AG09319 (cell line): ENCODE measurements at places on chromosomes 5 and 9.

- no peak for DNase-seq
Measured at GRCh38 chr9:35650341-35651158, at the start of gene SIT1. SIT1 (minus strand) TSS chr9:35650931; CDS start chr9:35650853, 78 bp downstream.

GRCh38 chr9:31393240-31393639 is 991.2 kb upstream of the ACO1 start:
- no peak for DNase-seq

DNA sequence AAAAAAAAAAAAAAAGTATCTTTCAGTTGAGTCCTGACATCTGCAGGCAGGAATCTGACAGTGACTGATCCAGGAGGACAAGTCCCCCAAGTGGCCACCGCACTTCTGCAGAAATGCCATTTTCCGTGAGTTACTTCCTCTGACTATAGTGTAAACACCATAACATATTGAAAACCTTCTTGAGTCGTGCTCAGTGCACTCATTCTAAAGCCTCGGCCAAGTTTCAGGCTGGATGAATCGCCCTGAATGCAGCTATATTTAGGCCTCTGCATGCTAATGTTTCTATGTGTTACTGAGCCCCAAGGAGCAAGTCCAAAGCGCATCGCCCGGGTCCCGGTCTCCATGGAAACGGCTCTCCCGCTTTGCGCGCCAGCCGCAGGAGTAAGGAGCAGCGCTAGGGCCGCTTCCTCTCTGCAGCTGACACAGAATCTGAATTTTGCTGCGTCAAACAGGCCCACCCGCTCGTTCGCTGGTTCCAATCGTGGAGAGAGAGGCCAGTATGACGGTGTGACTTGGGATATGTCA is 335.4 kb downstream of the MSX2 start:
- no peak for DNase-seq

GRCh38 chr5:138706655-138707480 is 46.4 kb upstream of the CTNNA1 start:
- DNase-seq, result no peak

GRCh38 chr5:143515829-143516228 is 112.3 kb upstream of the NR3C1 start:
- peak; percentile 54 for DNase-seq

GRCh38 chr5:76576996-76577395 is 46.2 kb downstream of the F2RL2 start:
- no peak for DNase-seq

DNA sequence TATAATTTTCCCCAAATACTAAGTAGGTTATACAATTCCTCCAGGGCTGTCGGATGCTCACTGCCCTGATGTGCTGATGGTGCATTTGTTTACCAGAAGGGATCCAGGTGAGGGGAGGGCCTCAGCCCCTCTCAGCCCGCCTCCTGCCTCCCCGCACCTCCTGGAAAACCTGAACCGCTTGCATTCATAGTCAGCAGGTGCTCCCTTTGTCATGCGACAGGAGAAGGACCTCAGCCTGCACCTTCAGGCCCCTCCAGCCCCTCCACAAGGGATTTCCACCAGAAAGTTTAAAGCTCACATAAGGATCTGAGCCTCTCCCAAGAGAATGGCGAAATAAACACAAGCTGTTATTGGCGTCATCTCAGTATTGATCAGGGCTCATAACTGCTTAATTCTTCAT is 36.5 kb upstream of the NTNG2 start:
- no peak for DNase-seq

- DNase-seq, result no peak
Measured at GRCh38 chr5:31962871-31963307, 211.2 kb downstream of the GOLPH3 start.

DNA sequence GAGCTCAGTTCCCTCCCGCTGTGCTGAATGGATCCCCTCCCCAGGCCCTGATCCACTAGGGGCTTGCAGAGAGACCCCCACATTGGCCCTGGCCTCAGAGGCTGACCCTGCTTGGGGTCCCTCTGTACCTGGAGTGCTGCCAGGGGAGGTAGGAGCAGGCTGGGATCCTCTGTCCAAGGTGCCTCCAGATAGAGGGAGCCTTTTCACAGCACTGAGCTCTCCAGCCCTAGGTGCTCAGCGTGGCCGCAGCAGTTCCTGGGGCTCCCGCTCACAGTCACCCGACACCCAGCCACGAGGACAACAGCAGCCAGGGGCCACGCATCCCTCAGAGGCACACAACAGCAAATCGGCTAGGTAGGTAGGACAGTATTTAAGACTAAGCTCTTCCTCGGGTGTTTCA is 62.2 kb upstream of the IRX2 start:
- DNase-seq, result no peak

- DNase-seq, result no peak
Measured at GRCh38 chr5:114858665-114859437, 310.9 kb downstream of the TRIM36 start.

DNA sequence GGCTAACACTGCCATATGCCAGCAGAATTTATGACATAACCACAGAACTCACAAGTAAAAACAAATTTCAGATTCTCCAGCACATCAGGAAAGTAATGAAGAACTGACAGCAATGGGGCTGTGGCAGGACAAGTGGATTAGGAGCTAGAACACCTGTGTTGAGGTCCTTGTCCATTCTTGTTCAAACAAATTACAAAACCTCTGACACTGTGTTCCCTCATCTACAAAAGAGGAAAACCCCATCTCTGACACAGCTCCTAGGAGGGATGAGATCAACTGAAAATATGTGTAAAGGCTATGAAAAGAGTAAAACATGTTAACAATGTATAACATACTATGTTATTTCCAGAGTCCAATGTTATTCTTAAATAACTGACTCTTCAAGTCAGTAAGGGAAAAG is 23.5 kb downstream of the ELP1 start:
- no peak for DNase-seq

DNA sequence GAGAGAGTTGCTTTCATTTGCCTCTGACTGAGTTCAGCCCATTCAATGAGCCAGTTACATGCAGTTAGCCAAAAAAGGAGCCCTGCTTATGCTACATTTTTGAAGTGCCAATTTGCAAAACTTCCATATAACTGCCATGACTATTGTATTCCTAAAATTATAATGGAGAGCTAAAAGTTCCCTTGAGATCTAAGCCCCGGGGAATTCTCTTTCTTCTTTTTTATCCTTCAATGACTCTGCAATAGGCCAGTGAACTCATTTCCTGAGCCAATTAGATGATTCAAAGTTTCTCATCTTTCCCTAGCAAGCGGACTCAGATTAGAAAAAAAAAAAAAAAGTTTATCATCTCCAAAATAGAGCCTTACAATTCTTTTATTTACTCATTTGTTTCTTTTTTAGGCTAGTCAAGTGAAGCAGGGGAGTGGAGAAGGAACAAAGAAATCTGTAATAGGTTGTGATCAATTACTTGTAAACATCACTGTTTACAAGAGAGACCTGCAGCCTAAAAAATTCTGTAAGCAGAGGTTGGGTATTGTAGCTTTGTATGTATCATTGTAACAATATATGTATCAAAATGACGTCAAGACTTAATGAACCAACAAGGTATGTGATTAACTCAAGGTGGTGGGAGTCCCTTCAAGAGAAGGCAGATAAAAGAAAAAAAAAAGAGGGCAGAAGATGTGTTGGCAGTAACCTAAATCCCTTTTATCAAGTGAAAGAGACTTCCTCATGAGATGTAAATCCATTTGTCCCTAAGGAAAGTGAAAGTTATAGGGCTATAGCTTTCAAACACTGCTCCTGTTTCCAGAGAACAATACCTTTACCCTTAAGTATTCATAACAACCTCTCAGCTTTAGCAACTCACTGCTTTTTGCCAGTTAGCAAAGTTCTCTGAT is 48.7 kb upstream of the HOMER1 start:
- peak; percentile 49 for DNase-seq

GRCh38 chr5:135425641-135426040 is 21.5 kb downstream of the DCANP1 start:
- DNase-seq, result no peak

- no peak for DNase-seq
Measured at GRCh38 chr9:96169484-96169883, 132.5 kb downstream of the HSD17B3 start.

DNA sequence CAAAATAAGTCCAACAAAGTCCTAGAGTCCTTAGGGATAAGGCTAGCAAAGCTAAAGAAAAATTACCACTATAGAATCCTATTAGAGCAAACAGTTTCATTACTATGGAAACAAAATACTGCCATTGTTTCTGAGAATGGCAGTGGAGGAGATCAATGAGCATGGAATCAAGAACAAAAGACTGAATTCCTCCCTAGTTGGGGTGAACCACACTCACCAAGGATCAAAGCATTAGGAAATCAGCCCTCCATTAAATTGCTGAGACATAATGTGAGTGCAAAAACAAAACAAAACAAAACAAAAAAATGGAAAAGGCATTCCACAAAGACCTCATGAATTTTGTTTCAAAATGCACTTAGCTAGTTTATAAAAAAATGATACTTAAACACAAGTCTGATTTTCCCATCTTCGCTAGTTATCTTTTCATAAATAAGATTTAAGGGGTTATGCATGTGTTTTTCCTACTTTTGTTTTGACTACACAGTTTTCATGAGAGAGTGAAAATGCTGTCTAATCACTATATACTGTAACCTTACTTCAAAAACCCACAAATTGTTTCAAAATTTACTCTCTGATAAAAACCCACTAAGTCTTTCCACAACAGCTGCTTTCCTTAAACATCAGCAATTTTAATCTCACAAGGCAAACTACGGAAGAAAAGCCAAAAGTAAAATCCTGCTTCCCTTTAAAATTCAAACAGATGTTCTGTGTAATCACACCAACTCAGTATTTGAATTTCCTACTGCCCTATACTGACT is 9.7 kb downstream of the SERINC5 start:
- no peak for DNase-seq

- no peak for DNase-seq
Measured at GRCh38 chr5:102767862-102768261, 12.8 kb downstream of the PAM start.

GRCh38 chr5:56729488-56729887 is 85.9 kb upstream of the MAP3K1 start:
- no peak for DNase-seq

DNA sequence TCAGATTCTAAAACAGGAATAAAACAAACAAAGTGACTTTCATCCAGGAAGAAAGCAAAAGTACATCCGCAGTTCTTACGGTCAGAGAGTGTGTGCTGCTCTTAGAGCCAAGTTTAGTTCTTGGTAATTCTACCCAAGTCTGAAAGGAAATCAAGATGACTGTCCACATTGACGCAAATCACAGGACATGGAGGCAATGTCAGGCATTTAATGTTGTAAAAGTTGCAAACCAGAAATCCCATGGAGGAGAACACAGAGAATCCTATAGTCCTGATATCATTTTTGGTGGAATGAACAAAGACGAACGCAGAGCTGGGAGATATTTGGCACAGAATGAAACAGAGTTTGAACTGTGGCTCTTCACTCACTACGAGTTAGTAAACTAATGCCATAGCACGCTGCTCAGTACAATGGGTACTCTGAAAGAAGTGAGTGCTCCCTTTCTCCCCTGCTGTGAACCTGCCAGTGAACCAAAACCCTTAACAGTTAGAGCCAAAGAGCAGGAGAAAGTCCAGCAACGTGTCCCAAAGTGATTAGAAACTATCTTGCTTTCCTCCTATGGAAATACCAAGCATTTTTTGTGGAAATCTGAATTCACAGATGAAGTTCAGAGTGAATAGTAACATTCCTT is 74.3 kb downstream of the MUSK start:
- no peak for DNase-seq

DNA sequence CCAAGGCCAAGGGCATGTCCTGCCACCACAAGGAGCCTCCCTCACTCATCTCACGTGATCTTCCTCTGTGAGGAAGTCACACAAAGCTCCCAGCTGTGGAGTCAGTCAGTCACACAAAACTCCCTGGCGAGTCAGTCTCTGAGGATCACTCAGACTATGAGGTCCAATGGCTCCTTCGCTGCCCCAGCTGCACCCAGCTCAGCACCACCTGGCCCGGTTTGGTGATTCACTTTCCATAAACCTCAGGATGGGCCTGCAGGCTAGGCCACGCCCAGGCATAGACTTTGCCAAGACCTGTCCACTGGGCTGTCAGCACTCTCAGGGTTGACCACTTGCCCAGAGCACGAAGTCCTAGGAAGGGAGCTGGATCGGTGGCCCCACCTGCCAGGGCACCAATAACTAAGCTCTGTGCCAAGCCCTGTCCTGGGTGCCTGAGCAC is 233.8 kb downstream of the HSPA4 start:
- DNase-seq, result no peak

DNA sequence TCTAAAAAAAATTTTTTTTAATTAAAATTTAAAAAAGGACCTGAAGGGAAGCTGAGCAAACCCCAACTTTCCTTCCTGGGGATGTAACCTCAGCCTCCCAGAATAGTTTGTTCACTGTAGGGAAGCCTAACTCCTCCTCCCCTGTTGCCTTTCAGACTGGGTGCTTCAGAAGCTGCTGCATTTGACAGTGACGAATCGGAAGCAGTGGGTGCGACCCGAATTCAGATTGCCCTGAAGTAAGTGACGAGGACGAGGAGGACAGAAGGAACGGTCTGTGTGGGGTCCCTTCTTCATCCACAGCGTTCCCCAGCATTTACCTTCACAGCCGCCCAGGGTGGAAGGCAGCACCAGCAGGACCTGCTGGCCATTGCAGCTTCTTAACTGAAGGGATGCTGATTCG is 57.7 kb upstream of the RARS1 start:
- DNase-seq, result no peak

- no peak for DNase-seq
Measured at GRCh38 chr9:32424616-32425015, 40.2 kb downstream of the ACO1 start.

- DNase-seq, result peak; percentile 98
Measured at GRCh38 chr9:127122176-127123063, at the start of gene ANGPTL2. ANGPTL2 (minus strand) TSS chr9:127122635; CDS start chr9:127108731, 13,904 bp downstream.

DNA sequence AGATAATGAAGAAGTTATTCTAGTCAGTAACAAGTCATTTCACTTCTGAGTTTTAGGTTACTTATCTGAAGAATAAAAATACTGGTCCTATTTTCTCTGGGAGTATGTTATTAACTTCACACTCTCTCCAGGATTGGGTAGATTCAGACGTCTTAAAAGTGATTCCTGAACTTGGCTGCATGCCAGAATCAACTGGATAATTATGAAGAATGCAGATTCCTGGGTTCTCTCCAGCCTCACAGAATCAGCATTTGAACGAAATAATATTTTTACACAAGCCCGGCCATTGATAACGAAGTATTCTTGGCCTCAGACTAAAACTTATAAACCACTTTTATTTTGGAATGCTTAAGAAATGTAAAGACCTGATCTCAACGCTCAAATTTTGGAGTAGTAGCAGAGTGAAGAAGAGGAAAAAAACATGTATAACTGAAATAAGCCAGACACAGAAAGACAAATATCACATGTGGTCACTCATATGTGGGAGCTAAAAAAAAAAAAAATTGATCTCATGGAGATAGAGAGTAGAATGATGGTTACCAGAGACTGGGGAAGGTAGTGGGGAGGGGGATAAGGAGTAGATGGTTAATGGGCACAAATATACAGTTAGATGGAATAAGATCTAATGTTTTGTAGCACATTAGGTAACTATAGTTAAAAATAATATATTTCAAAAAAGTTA is 507.3 kb downstream of the ISL1 start:
- no peak for DNase-seq

DNA sequence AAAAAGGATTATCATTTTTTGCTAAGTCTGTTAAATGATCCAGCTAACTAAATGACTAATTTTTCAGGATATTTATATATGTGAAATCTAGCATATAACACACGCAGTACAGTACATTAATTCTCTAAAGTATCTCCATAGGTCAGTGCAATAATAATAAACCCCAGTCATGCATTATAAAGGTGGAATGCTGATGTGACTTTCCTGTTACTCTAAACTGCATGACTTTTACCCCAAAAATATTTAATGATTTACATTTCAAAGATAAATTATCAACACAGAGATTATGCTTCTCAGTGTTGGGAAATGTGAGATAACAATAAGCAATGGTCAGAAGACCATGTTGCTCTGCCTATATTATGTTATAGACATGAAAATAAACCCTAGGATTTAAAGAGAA is 34.1 kb upstream of the PAM start:
- DNase-seq, result no peak
